ENCODE measurements at places on chromosomes 2 and 18. TPM values are rescaled to one million over a fixed set of nuclear protein-coding genes. Genes with fewer than 3 reads are reported as not detected.

The PROM2 gene
- not detected for polyA plus RNA-seq

The ATP6V1C2 gene
- 0.13 TPM for polyA plus RNA-seq

The TNS1 gene
- 404 TPM for polyA plus RNA-seq

The SLC5A7 gene
- not detected for polyA plus RNA-seq

The CREB1 gene
- 9.3 TPM for polyA plus RNA-seq

The EFHD1 gene
- polyA plus RNA-seq, result 146 TPM

The ADI1 gene
- polyA plus RNA-seq, result 158 TPM

The EFEMP1 gene
- 551 TPM for polyA plus RNA-seq

The CD207 gene
- not detected for polyA plus RNA-seq

The ACOXL gene
- polyA plus RNA-seq, result 0.13 TPM

DNA sequence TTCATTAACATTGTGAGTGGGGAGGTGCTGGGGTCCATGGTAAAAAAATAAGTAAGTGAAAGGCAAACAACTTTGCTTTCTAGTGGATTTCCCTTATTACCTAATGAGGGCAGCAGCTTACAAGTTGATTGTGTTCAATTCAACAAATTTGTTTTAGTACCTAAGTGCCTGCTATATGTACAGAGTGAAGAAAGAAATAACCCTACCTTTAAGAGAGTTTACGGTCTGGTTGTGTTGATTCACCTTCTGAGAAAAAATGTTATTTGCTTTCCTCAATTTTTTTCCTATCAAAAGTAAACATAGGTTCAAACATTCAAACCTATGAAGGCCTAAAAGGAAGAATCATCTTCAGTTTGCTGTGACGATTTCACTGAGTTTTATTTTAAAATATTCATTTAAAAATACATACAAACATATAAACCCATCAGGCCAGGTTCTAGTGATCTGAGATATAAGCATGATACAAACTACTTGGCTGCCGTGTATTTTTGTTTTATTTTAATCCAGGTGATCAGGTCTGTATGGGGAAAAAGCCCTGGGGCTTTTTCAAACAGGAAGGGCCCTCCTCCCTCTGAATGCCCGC, 1.5 kb upstream of the SPTBN1 start:
- H3K27ac ChIP-seq, result peak overlapping the region; percentile 37
- no peak for DNase-seq
- peak overlapping the region; percentile 60 for H3K4me3 ChIP-seq
- H3K36me3 ChIP-seq, result no peaks in the 10 kb centered on the region
- no peaks in the 10 kb centered on the region for H3K4me1 ChIP-seq

GRCh38 chr2:238322001-238322411, 1.7 kb downstream of the TRAF3IP1 start:
- H3K27ac ChIP-seq, result no peak overlapping the region
- H3K4me3 ChIP-seq, result no peak overlapping the region
- H3K4me1 ChIP-seq, result no peaks in the 10 kb centered on the region
- DNase-seq, result no peak
- no peaks in the 10 kb centered on the region for H3K27me3 ChIP-seq

DNA sequence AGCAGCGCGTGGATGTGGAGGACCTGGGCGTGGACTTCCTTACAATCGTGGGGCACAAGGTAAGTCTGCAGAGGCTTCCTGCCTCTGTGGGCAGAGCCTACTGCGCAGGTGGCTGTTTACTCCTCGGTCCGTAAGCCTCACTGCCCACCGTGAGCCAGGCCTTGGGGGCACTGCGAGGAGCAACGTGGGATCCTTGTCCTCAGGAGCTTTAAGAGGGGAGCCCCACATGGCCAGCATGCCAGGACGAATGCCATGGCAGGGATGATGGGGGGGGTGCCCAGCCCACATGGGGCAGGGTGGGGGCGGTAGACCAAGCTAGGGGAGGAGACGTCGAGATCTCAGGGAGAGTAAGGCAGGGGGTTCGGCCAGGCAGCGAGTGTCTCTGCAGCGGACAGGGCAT, 18.0 kb upstream of the ESPNL start:
- H3K4me3 ChIP-seq, result no peak overlapping the region
- no peaks in the 10 kb centered on the region for H3K4me1 ChIP-seq
- H3K36me3 ChIP-seq, result peaks cover 3% of the 10 kb centered on the region
- no peak for DNase-seq

- H3K4me3 ChIP-seq, result no peak overlapping the region
- no peaks in the 10 kb centered on the region for H3K27me3 ChIP-seq
- no peaks in the 10 kb centered on the region for H3K36me3 ChIP-seq
- H3K4me1 ChIP-seq, result no peaks in the 10 kb centered on the region
These were observed 309.7 kb downstream of the RAD51AP2 start for GRCh38 chr2:17208511-17208910.

- peaks cover 2% of the 10 kb centered on the region for H3K4me1 ChIP-seq
- H3K4me3 ChIP-seq, result no peak overlapping the region
- H3K27ac ChIP-seq, result peak overlapping the region; percentile 73
- H3K27me3 ChIP-seq, result no peaks in the 10 kb centered on the region
- no peak for DNase-seq
These were observed 247.7 kb downstream of the TPGS2 start for GRCh38 chr18:36580874-36581750.

DNA sequence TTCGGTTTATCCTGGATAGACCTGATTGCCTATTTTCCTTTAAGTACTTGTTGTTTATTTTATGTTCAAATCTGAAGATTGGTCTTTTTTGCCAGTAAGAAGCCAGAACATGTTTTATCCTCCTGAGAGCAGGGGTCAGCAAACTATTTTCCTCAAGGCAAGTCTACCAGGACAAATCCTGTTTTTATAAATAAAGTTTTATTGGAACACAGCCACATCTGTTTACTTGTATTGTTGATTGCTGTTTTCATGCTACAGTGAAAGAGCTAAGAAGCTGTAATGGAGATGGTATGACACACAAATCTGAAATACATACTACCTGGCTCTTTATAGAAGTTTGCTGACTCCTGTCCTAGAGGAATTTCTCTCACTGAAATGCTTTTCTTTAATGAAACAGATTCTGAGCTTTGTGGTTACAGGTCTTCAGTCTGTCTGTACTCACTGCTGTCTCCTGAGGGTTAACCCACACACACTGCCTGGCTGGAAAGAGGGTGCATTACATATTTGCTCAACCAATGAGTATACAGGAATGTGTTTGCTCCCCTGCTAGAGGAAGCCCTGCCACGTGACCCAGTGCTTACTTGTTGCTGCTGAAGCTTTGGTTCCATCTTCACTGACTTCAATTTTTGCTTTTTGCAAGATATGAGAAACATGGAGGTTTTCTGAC, 22.6 kb downstream of the MRPL44 start:
- H3K4me1 ChIP-seq, result no peaks in the 10 kb centered on the region
- no peak overlapping the region for H3K4me3 ChIP-seq
- H3K36me3 ChIP-seq, result no peaks in the 10 kb centered on the region
- peaks cover 3% of the 10 kb centered on the region for H3K27me3 ChIP-seq
- DNase-seq, result no peak

DNA sequence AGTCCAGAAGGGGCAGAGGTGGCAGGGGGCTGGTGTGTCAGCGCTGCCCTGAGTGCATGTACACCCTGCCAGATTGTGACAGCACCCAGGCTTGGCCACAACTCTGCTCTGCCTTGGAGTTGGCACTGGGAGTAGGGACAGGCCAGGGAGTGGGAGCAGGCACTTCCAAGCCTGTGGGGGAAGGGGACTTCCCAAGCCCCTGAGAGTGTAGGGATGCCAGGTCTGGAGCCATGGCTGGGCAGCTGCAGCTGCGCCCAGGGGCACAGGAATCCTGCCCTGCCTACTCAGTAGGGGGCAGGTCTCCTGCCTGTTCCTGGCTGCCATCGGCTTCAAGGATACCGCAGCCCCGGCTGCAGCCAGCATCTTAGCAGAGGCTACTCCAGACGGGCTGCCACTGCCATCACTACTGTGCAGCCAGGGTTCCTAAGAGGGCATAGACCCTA, 109.4 kb downstream of the CALCRL start:
- H3K27me3 ChIP-seq, result no peaks in the 10 kb centered on the region
- DNase-seq, result peak; percentile 71
- no peaks in the 10 kb centered on the region for H3K36me3 ChIP-seq
- no peak overlapping the region for H3K27ac ChIP-seq
- H3K4me3 ChIP-seq, result no peak overlapping the region

DNA sequence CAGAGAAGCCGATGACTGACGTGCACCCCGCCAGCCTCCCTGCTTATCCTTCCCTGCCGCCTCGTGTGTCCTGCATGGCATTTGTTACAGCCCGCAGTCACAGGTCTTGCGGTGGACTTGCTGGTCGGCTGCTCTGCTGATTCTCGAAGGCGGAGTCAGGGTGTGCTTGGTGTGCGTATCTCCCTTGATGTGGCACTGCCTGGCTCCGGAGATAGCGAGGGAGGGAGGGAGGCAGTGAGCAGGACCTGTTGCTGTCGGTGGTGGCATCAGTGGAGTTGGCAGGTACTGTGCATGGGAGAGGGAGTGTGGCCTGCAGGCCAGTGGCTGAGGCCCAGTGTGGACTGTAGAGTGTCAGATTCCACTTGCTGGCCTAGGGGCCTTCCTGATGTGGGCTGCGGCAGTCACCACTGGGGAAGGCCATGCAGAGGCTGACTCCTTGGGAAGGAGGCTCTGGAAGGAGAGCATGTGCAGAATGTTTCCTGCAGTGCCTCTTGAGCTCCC, 198.9 kb downstream of the AGAP1 start:
- no peak for DNase-seq
- no peak overlapping the region for H3K4me3 ChIP-seq
- no peaks in the 10 kb centered on the region for H3K36me3 ChIP-seq
- H3K4me1 ChIP-seq, result no peaks in the 10 kb centered on the region
- H3K27ac ChIP-seq, result no peak overlapping the region
- H3K27me3 ChIP-seq, result no peaks in the 10 kb centered on the region

DNA sequence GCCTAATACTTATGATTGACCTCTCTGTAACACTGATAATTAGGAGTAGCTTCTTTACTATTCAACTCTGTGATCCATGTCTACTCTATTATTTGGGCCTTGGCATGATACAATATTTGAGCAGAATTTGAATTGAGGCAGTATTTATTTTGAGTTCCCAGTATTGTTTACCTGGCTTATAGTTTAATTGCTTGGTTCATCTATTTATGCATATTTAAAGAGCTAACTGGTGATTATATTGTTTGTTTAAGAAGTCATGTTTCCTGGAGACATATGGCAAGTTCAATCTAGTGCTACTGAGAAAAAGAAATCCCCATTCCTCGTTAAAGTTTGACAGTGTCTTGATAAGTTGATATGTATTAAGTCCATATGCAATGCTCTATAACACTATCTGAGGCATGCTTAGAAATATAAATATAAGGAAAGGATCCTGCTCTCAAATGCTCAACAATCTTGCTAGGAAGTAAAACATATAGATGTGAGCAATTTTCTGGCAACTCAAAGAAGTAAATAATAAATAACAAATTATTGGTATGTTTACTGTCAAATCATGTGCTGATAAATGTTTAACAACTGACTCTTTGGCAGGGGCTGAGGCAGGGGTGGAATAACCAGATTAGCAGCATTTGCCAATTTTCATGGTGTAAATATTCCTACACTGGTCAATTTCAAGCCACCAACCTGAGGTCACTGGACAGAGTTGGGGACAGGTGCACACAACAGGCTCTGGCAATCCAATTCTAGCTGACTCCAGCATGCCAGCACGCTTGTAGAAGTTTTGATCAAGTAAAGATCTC, 430.2 kb upstream of the PIK3C3 start:
- no peaks in the 10 kb centered on the region for H3K36me3 ChIP-seq
- no peak overlapping the region for H3K4me3 ChIP-seq
- DNase-seq, result no peak

GRCh38 chr2:18066894-18067293, 188.4 kb downstream of the KCNS3 start:
- no peaks in the 10 kb centered on the region for H3K4me1 ChIP-seq
- H3K36me3 ChIP-seq, result no peaks in the 10 kb centered on the region
- no peaks in the 10 kb centered on the region for H3K27me3 ChIP-seq
- H3K4me3 ChIP-seq, result no peak overlapping the region
- H3K27ac ChIP-seq, result no peak overlapping the region
- no peak for DNase-seq

GRCh38 chr2:35963357-35963756, 392.2 kb upstream of the CRIM1 start:
- H3K4me1 ChIP-seq, result no peaks in the 10 kb centered on the region
- no peaks in the 10 kb centered on the region for H3K36me3 ChIP-seq
- no peak overlapping the region for H3K4me3 ChIP-seq
- H3K27ac ChIP-seq, result no peak overlapping the region

GRCh38 chr2:205878999-205879762, 196.9 kb downstream of the NRP2 start:
- no peak overlapping the region for H3K27ac ChIP-seq
- no peak for DNase-seq
- H3K4me3 ChIP-seq, result no peak overlapping the region
- H3K4me1 ChIP-seq, result no peaks in the 10 kb centered on the region

DNA sequence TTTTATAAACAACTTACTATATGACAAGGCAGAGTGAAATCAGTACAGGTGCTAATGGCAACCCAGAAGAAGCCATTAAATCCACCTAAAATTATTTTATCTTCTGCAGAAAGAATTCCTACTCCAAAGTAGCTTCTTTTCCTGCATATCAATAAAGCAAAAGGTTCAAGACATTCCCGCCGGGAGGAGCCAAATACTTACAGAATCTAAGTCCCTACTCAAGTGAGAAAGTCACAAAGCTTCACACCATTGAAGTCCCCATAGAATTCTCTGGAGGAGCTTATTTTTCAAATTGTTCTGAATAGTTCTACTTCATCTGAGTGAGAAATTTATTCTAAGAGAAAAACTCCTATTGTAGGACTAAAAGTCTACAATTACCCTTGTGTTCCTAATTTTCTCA, 233.7 kb upstream of the HNRNPA3 start:
- no peaks in the 10 kb centered on the region for H3K36me3 ChIP-seq
- DNase-seq, result no peak
- H3K27me3 ChIP-seq, result no peaks in the 10 kb centered on the region
- H3K27ac ChIP-seq, result no peak overlapping the region
- no peaks in the 10 kb centered on the region for H3K4me1 ChIP-seq
- H3K4me3 ChIP-seq, result no peak overlapping the region

DNA sequence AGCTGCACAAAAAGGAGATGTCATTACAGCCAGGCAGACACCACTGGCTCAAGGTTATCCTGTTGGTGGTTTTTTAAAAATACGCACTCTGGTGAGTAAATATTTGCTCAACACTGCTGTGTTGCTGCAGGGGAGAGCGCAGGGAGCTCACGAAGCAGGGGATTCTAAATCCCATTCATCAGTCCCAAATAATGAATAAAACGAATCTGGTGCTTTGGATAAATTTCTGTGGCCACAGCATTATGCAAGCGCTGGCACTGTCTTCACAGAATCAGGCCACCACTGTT, 256.2 kb downstream of the HDAC4 start:
- no peaks in the 10 kb centered on the region for H3K27me3 ChIP-seq
- no peak overlapping the region for H3K4me3 ChIP-seq

GRCh38 chr2:181036848-181037603, 56.6 kb downstream of the UBE2E3 start:
- H3K4me1 ChIP-seq, result no peaks in the 10 kb centered on the region
- DNase-seq, result no peak
- H3K27me3 ChIP-seq, result no peaks in the 10 kb centered on the region
- H3K4me3 ChIP-seq, result no peak overlapping the region
- no peaks in the 10 kb centered on the region for H3K36me3 ChIP-seq

DNA sequence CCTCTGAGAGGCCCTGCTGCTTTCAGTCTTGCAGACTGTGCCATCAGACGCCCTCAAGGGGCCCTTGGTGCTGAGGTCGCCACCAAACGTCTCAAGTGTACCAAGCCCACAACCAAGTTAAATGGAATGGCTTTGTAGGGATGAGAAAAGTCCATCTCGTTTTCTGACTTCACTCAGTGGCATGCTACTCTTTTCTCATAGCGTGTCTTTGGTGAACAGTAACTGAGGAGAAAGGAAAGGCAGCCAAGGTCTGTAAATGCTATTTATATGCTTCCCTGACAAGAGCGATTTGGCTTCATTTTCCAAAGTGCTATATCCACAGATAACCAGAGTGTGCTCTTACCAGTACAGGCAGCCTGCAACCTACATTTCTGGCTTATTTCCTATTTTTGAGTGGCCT, 123.0 kb downstream of the MTX2 start:
- no peak overlapping the region for H3K4me3 ChIP-seq
- peak overlapping the region; percentile 79 for H3K27ac ChIP-seq
- peaks cover 6% of the 10 kb centered on the region for H3K4me1 ChIP-seq
- no peak for DNase-seq
